ENCODE measurements at places on chromosomes 12 and 14. TPM values are rescaled to one million over a fixed set of nuclear protein-coding genes. Genes with fewer than 3 reads are reported as not detected.

- no peaks in the 10 kb centered on the region for H3K4me1 ChIP-seq
- no peak for DNase-seq
- H3K27me3 ChIP-seq: no peaks in the 10 kb centered on the region
- no peaks in the 10 kb centered on the region for H3K36me3 ChIP-seq
- no peak overlapping the region for H3K27ac ChIP-seq
These were observed 154.3 kb downstream of the NTF3 start for GRCh38 chr12:5586201-5586600.

- no peaks in the 10 kb centered on the region for H3K4me1 ChIP-seq
- no peak overlapping the region for H3K27ac ChIP-seq
- H3K36me3 ChIP-seq: no peaks in the 10 kb centered on the region
- no peak overlapping the region for H3K4me3 ChIP-seq
- no peak for DNase-seq
These were observed 45.3 kb upstream of the CNTN1 start for GRCh38 chr12:40646911-40647310.

DNA sequence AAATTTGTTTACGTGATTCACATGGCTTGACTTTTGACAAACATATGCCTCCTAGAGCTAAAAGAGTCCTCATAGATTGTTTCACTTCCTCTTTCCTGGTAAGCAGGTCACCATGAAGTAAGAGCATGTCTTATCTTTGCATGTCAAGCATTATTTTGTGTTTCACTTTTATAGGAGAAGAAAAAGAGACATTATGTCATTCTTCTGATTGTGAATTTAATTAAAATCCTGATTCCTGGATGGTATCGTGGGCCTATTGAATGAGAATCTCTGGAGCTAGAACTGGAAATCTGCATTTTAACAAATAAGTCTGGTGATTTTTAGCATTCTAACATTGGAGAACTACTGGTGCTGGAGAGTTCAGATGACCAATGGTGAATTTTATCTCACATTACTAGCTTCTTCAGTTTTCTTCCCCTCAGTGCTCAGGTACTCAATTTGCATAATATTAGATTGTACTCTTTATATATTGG, 218.6 kb upstream of the ATP2B1 start:
- H3K36me3 ChIP-seq: no peaks in the 10 kb centered on the region
- no peak overlapping the region for H3K4me3 ChIP-seq
- no peak overlapping the region for H3K27ac ChIP-seq

- H3K4me3 ChIP-seq: no peak overlapping the region
- H3K4me1 ChIP-seq: no peaks in the 10 kb centered on the region
- no peak for DNase-seq
- H3K36me3 ChIP-seq: no peaks in the 10 kb centered on the region
- H3K27me3 ChIP-seq: no peaks in the 10 kb centered on the region
These were observed 6.3 kb upstream of the ATG14 start for GRCh38 chr14:55417955-55418354.

RD3L gene
- total RNA-seq: not detected

DNA sequence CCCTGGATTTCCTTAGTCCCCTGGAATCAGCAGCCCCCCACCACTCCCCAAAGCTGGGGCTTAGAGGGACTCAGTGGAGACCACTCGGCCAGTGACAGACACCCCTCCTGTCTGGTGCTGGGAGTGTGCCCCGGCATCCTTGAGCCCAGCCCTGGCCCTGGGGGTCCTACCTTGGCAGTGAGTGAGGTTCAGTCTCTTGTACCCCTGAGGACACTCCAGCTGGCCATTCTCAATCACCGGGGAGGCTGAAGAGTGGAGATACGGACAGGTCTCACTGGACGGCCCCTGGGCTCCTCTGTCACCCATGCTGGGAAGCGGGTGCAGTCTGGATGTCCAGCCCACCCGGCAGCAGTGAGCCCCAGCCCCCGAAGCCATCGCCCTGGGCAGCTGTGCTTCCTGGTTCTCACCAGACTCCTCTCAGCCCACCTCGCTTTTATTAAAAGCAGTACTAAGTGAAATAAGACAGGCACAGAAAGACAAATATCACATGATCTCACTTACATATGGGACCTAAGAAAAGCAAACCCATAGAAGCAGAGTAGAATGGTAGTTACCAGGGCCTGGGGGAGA, 42.3 kb downstream of the ISCA2 start:
- H3K27me3 ChIP-seq: no peaks in the 10 kb centered on the region
- no peak overlapping the region for H3K27ac ChIP-seq
- H3K4me3 ChIP-seq: no peak overlapping the region
- no peaks in the 10 kb centered on the region for H3K4me1 ChIP-seq

DNA sequence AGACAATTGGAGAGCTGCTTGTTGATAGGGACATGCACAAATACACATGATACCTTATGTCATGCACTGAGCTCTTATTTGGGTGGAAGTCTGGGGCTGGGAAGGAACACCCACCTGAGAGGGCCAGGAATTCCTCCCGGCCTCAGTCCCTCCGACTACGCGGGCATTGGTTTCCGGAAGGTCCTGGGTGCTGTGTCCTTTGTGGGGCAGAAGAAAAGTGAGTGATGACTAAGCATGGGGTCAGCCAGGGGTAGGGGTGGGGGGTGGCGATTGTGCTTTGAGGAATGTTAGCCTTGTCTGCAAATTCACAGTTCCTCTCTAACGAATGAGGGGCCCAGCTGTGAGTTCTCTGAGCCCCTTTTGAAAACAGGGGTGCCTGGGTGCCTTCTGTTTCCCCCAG, 798 bp downstream of the CELA1 start:
- no peak overlapping the region for H3K4me3 ChIP-seq
- H3K27me3 ChIP-seq: no peaks in the 10 kb centered on the region
- no peak for DNase-seq
- no peaks in the 10 kb centered on the region for H3K36me3 ChIP-seq

CCDC175 gene
- total RNA-seq: 0.71 TPM

GRCh38 chr12:14773685-14774073, 29.6 kb downstream of the WBP11 start:
- H3K27ac ChIP-seq: peak overlapping the region; percentile 67
- H3K4me3 ChIP-seq: peak overlapping the region; percentile 28
- no peaks in the 10 kb centered on the region for H3K4me1 ChIP-seq

DNA sequence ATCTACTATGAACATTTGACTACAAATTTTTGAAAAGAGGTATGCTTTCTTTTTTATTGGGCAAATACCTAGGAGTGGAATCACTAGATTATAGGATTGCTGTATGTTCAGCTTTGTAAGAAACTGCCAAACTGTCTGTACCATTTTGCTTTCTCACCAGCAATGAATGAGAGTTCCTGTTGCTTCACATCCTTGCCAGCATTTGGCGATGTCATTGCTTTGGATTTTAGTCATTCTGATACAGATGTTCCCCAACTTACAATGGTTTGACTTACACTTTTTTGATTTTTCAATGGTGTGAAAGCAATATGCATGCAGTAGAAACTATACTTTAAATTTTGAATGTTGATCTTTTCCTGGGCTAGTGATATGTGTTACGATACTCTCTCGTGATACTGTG, 328.7 kb downstream of the RAD51B start:
- peaks cover 5% of the 10 kb centered on the region for H3K4me1 ChIP-seq
- no peaks in the 10 kb centered on the region for H3K27me3 ChIP-seq
- DNase-seq: no peak
- no peak overlapping the region for H3K27ac ChIP-seq
- no peaks in the 10 kb centered on the region for H3K36me3 ChIP-seq

CFAP54 gene
- 0.91 TPM for total RNA-seq

POLE2 gene
- total RNA-seq: 3.2 TPM

Measured in aorta (tissue), 5 donors.